Fibroblast of the aortic adventitia (primary cell): ENCODE measurements at places on chromosomes 2 and 18. TPM values are rescaled to one million over a fixed set of nuclear protein-coding genes. Genes with fewer than 3 reads are reported as not detected.

GRCh38 chr2:204611764-204612163, 66.5 kb downstream of the PARD3B start:
- no peak for DNase-seq

- DNase-seq, result no peak
Observed at GRCh38 chr18:9817725-9818422, 67.9 kb upstream of the TXNDC2 start.

The GATA6 gene
- total RNA-seq, result 22.5 and 34.0 TPM in 2 replicates

DNA sequence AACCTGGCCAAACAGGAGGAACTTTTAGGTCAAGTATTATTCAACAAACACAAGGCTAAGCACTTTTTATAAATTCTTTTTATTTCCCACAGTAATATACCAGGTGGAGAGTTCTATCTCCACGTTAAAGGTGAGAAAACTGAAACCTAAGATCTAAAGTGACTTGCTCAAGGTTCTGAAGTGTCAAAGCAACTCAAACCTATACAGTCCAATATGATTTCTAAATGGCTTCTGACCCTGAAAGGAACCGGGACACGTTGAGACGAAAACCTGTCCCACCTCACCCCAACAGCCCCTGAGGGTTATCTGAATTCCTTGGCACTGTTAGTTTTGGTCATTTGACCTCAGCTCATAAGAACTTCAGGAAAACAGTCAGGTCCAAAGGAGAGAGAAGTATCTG, 814.5 kb upstream of the LRATD1 start:
- DNase-seq, result no peak

The SIX2 gene
- 2.9 and 8.3 TPM in 2 replicates for total RNA-seq

The SCYGR3 gene
- total RNA-seq, result not detected in 2 replicates

DNA sequence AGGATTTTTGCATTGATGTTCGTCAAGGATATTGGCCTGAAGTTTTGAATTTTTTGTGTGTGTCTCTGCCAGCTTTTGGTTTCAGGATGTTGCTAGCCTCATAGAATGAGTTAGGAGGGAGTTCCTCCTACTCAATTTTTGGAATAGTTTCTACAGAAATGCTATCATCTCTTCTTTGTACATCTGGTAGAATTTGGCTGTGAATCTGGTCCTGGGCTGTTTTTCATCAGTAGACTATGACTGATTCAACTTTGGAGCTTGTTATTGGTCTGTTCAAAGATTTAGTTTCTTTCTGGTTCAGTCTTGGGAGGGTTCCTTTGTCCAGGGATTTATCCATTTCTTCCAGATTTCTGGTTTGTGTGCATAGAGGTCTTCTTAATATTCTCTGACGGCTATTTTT, 166.7 kb downstream of the ST6GAL2 start:
- DNase-seq, result no peak

GRCh38 chr18:34651586-34652369, 58.3 kb upstream of the DTNA start:
- no peak for DNase-seq

The GRP gene
- total RNA-seq, result not detected in 2 replicates

- DNase-seq, result peak; percentile 34
Observed at GRCh38 chr2:223306371-223306770, 254.4 kb downstream of the KCNE4 start.

The C2orf81 gene
- 1.9 and 2.8 TPM in 2 replicates for total RNA-seq

DNA sequence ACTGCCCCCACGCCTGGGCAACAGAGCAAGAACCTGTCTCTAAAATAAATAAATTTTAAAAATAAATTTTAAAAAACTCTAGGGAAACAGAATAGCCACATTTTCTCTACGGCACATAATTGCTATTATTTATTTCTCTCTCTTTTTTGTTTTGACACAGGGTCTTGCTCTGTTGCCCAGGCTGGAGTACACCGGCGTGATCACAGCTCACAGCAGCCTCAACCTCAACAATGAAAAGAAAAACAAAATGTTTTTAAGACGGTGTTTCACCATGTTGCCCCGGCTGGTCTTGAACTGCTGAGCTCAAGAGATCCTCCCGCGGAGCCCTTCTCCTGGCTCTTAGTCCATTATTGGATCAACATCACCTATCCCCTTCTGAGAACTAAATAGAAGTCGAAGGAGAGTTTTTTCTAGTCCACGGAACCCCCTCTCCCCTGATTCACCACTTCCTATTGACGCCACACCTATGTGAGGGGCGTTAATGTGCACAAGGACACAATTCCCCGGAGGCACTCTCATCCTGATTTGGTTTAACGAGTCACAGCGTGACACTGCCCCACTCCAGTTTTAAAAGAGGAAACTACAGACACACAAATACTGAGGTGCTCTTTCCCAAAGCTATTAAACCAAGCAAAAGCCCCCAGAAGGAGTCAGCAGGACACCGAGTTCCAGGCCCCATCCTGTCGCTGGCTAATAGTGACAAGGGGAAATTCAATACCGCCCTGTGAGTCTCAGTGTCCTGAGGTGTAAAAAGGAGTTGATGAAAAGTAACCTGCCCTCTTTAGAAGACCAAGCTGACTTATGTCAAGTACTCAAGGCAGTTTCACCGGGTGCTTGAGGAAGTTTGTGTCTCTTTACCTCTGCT, 1.1 kb downstream of the NPC1 start:
- DNase-seq, result peak; percentile 16

DNA sequence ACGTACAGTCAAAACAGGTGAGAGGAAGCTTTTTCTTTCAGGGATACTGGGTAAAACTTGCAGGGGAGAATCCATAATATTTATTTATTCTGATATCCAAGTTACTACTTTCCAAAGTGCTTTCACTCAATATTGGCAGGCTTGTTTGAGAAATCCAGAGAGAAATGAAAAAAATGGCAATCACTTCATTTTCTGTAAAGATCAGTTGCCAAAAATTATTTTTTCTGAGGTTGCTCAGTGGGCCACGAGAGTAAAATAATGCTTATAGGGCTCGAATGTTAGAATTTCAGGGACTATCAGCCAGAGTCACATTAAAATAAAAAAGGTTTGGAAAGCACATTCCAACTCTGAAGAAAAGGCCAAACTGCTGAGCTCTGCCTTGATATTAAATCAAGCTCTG, 324.6 kb upstream of the RND3 start:
- no peak for DNase-seq

DNA sequence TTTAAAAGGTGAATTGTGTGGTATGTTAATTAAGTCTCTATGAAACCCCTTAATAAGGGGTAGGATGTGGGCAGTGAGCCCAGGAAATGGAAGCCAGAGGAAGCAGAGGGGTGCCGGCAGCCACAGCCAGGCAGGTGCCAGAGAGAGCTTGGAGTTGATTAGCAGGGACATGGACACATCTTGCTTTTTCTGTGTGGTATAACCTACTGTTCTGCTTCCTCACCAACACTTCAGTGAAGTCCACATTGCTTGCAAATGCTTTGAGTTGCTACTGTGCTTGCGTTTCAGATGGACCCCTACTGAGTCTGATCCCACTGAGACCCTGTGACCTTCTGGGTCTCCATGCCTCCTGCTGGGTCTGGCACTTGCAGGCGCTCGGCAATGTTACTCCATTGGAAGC, 30.3 kb upstream of the ARHGEF4 start:
- no peak for DNase-seq

The SP140L gene
- 13.7 and 16.0 TPM in 2 replicates for total RNA-seq

The RBM45 gene
- total RNA-seq, result 19.5 and 27.1 TPM in 2 replicates

DNA sequence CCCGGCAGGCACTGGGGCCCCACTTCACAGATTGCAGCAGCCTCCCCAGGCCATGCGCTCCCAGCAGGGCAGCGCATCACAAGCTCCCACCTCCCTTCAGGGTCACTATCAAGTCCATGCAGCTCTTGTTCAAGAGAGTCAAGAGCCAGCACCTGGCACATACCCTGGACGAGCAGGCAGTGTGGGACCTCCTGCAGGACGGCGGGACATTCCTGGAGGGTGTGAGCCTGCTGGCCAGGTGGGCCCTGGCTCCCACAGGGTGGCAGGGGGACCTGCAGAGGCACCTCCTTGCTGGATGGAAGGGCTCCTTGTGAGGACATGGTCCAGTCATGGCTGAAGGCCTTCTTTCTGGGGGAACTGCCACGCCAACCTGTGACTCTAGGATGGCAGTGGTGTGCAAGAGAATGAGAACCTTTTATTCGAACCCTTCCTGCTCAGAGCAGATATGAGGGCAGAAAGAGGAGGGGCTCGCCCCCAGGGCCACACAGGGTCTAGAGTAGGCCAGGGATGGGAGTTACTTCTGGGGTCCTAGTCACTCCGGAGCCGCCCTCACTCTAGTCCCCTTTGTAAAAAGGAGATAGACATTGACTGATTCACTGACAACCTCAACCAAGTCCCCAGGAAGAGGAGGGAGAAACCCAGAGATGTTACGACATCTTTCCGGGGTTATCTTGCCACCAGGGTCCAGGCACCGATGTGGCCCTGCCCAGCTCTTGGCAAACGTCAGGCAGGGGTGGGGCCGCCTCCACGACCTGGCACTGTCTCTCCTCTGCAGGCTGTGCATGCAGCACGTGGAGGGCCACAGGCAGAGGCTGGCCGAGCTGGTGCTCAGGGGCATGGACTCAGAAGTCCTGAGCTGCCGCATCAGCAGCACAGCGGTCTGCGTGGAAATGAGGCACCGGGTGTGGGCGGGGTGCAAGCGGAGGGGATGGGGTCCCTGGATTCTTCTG, 31.3 kb downstream of the HJURP start:
- no peak for DNase-seq

- no peak for DNase-seq
Observed at GRCh38 chr2:130884503-130884902, 47.8 kb downstream of the ARHGEF4 start.

The SERPINB5 gene
- total RNA-seq, result not detected in 2 replicates
